ENCODE measurements at places on chromosomes 12 and 14.

DNA sequence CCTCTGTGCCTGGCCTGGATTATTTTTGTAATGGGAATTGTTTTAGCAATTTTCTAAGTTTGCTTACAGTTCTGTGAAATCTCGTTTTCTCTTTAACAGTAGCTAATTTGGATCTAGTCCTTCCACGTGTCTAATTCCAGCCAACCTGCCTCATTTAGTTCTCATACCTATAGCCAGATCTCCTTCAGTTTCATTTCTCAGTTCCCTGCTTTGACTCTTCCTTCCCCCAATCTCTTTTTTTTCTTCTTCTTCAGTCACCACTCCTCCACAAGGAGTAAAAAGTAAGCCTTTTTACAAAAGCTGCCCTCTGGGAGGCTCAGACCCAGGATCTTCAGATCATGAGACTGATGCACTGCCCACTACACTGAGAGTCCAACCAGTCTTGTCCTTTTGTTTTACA lies 1.4 kb downstream of the THTPA start:
- no peak for DNase-seq

DNA sequence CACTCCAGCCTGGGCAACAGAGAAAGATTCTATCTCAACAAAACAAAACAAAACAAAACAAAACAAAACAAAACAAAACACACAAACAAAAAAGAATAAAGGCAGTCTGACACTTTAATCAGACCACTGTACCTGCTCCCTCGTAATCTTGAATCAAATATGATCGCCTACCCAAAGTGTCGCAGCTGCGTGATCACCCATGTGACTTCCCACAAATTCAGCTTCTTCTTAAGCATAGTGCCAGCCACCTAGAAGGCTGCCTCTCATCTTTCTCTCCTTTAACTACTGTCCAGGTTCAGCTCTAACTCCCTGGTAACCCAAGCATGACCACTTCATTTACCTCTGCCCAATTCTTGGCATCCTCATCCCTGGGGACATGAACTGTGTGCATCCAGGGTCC lies 37.4 kb downstream of the FMNL3 start:
- DNase-seq, result no peak

GRCh38 chr12:90098132-90098779 lies 389.6 kb upstream of the ATP2B1 start:
- DNase-seq, result no peak

DNA sequence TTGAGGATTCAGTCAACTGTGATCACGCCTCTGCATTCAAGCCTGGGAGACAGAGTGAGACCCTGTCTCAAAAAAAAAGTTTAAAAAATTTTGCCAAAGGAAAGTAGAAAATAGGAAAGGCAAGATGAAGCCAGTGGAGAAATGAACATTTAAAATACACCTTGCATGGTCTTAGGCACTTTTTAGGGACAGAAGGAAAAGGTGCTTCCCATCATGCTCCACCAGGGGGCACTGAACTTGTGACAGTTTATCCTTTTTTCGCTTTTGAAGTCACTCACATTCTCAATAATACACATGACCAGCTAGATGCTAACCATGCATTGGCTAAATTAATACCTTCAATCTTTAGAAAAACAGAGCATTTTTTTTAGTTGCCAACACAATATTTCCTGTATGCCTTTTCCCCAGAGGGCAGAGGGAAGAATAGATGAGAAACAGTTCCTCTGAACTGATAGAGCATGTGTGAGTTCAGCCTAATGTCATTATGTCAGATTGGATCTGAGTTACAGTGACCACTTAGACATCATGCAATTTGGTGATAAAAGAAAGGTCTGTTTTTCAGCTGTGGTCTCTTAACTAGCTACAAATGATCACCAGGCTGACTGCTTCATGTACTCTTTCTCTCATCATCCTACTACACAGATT lies 221.8 kb upstream of the SSTR1 start:
- no peak for DNase-seq

GRCh38 chr12:14993537-14994266 lies 20.9 kb downstream of the PDE6H start:
- DNase-seq, result no peak

DNA sequence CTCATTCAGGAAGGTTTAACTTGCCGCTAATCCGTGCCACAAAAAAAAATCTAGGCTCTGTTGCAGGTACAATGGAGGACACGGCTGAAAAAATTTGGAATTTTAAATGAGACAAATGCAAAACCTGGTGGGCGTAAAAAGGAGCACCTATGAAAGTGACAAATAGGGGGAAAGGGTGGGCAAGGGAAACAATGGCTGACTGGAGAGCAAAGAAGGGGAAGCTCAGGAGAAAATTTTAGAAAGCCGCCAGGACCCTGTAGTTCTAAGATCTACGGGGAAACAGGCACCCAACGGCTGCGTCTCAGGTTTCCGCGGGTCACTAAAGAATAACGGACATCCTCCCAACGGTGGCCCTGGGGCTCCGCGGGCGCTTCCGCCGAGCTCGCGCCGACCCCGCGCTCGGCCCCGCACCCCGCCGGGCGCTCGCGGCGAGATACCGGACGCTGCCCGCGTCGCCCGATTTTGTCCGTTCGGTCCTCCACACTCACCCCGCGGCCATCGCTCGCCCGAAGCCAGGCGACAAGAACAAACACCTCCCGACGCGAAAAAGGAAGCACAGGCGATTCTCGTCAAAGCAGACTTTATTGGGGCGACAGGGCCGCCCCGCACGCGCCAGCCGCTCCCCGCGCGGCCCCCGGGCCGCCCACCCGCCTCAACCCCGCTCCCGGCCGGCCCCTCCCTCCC lies 1.1 kb upstream of the YY1 start:
- no peak for DNase-seq

GRCh38 chr12:84276215-84276614 lies 636.4 kb downstream of the SLC6A15 start:
- DNase-seq, result no peak

DNA sequence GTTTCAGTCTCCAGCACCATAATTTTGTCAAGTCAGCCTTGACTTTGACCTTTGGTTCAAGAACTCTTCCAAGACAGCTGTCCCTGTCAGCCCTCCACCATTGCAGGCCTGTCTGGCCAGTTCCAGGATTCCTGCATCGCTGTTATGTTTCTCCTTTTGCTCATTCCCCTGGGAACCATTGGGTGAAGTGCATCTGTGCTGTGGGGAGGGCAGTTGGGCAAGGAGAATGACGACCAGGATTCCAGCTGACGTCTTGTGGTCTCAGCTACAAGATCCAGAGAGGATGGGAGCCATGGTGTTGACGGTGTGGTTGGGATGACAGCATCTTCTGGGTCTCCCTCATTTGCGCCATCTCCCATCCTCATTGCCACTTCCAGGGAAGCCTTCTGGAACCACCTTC lies 45.9 kb upstream of the SLC24A4 start:
- DNase-seq, result no peak

DNA sequence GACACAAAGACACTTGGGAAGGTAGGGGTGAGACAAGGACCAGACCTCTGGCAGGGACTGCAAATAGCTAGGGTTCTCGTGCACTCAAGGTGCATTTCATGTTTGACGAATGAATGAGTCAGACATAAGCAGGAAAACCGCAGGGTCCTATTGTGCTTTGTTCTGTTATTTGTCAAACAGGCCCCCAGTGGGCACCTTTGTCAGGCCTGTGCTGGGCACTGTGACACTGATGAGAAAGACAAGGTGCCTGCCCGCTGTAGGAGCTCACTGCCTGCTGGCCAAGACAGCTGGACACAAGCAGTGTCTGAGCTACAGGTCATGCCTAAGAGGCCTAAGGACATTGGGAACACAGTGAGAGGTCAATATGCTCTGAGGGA lies 2.3 kb downstream of the OTUB2 start:
- DNase-seq, result no peak

GRCh38 chr12:99783421-99783820 lies 135.9 kb downstream of the GARIN6 start:
- DNase-seq, result no peak

DNA sequence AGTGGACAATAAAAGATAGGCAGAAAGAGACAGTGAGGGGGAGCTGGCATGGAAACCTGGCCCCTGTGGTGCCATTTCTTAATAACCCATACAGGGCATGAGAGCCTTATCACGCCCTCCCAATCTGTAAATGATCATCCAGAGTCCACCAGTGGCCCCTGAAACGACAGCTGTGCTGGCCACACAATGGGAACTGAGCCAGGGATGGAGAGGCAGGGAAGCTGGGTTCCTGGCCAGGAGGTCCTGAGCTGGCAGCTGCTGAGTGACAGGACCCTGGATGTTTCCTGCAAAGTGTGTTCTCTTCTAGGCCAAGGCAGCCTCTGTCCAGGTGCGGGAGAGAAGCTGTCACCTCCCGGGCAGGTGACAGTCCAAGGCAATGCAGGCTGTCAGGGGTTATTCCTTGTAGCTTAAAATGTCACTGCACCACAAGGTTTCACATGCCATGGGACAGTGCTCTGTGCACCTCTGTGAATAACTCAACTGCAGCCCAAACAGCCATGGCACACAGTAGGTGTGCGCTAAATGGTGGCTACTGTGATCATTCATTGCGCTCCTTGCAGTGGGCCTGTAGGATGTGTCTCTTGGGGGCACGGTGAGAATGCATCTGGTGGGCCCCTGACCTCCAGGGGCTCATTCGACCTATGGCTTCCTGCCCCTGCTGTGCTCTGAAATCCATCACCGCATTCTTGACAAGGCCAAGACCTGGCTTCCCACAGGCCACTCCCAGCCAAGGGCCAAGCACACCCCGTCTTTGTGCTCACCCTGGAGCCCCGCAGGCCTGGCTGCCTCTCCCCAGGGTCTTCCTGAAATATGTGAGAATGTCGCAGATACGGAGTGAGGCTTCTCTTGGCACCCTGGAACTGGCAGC lies 46.3 kb upstream of the BCL11B start:
- no peak for DNase-seq

GRCh38 chr12:40734276-40734675 lies 42.0 kb downstream of the CNTN1 start:
- DNase-seq, result no peak

GRCh38 chr14:47389535-47389934 lies 285.9 kb downstream of the MDGA2 start:
- no peak for DNase-seq

- DNase-seq, result no peak
These were observed 9.1 kb downstream of the KRT8 start for GRCh38 chr12:52895726-52896189.

DNA sequence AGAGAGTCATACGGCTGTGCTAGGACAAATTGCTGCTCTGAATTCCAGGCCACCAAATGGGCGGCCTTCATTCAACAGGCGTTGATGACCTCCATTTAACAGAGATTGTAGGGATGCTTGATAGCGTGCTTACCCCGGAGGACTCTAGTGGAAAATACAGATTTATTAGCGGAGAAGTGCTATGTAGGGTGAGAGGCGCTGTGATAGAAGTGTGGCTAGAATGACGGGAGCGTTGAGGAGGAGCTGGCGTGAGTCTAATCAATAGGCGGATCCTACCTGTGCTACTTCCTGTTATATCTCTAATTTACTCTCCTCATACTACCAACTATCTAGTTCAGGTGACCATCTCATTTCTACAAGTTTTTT lies 668 bp downstream of the MRPS35 start:
- DNase-seq, result no peak

GRCh38 chr12:5785601-5786000 lies 159.5 kb downstream of the ANO2 start:
- DNase-seq, result no peak

GRCh38 chr12:30063435-30063945 lies 279.7 kb upstream of the TMTC1 start:
- no peak for DNase-seq

- no peak for DNase-seq
These were observed 50.0 kb downstream of the FLRT2 start for GRCh38 chr14:85579942-85580341.

DNA sequence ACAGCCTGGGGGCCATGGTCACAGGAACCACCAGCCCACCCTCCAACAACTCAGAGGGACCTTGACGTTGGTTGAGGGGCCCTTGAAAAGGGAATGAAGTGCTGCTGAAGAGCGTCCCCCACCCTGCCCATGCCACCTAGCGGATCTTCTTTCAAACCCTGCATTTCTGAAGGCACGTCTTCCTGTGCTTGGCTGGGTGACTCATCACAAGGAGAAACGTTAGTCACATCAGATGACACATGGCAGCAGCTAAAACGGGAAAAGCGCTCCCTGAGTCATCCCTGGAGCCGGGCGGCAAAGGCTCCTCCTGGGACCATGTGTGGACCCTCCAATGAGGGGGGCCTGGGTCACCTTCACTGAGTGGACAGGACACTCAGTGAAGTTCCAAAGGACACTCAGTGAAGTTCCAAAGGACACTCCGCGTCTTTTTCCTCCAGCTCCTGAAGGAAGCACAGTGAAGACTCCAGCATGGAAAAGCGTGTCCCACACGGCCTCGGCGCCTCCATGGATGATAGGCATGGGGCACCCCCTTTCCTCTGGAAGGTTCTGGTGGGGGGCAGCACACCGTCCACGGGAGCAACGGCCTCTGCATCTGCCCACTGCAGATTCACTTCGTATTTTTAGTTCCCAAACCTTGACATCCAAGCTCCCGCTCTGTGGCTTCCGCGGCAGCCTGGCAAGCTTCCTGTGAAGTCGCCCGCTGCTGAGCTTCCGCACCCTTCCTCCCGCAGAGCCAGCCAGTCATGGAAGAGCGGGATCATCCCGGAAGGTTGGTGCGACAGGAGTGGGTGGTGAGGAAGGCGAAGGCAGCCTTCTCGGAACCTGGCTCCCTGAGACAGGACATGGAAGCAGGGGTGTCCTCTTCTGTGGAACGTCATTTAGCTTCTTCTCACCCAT lies 383.4 kb downstream of the VRK1 start:
- peak; percentile 48 for DNase-seq

DNA sequence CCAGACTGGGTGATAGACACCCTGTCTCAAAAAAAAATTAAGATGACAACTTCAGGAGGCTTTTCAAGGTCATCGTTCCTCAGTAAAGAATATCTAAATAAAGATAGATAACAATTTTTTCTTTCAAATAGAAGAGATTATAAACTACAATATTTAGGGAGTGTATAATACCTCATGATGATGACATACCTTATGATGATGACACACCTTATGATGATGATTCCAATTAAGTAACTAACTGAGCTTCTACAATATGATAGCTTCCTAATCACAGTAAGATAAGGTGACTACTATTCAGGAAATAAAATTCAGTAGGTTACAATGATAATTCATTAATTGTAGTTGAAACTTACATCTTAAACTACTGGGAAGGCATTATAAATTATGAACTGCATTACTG lies 40.4 kb downstream of the KITLG start:
- no peak for DNase-seq

- no peak for DNase-seq
These were observed 146.6 kb upstream of the PLEKHG7 start for GRCh38 chr12:92556141-92556540.

GRCh38 chr12:89765959-89766824 lies 57.6 kb upstream of the ATP2B1 start:
- no peak for DNase-seq
